Activated CD4-positive, alpha-beta T cell treated with anti-CD3 and anti-CD28 coated beads, Interleukin-2, amount 50 U/mL, for 24 hours (primary cell): ENCODE measurements at places on chromosomes 7 and 10.
A peak's percentile ranks its signal among the peaks of the same experiment; 100 is the strongest.

DNA sequence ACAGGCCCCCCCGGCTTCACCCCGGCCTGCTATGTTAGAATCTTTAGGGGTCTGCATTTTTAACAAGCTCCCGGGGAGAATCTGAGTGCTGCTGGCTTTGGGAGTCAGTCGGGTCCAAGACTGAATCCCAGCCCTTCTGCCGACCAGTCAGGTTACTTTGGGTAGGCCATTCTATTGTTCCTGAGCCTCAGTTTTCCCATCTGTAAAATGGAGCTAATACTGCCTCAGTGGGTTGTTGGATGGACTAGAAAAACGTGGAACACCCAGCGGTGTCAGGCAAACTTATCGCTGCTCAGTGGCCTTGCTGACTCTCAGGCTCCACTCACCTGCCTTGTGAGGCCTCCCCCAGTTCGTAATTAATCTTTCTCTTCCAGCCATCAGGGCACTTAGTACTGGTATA, 11.7 kb downstream of the TBATA start:
- no peak for DNase-seq

GRCh38 chr7:30852308-30852684, 59.4 kb upstream of the AQP1 start:
- no peak for DNase-seq

DNA sequence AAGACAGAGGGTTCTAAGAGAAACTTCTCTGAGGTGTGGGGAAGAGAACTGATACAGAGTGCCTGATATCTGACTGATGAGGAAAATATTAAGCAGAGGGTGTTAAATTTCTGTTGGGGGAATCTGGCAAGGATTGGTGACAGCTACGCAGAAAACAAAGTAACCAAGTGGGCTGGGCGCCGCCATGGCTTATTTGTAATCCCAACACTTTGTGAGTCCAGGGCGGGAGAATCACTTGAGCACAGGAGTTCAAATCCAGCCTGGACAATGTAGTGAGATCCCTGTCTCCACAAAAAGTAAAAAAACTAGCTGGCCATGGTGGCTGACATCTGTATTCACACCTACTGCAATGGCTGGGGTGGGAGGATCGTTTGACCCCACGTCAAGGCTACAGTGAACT, 2.1 kb upstream of the C7orf25 start:
- no peak for DNase-seq

- no peak for DNase-seq
Observed at GRCh38 chr7:111080495-111081105, 10.3 kb upstream of the LRRN3 start.

DNA sequence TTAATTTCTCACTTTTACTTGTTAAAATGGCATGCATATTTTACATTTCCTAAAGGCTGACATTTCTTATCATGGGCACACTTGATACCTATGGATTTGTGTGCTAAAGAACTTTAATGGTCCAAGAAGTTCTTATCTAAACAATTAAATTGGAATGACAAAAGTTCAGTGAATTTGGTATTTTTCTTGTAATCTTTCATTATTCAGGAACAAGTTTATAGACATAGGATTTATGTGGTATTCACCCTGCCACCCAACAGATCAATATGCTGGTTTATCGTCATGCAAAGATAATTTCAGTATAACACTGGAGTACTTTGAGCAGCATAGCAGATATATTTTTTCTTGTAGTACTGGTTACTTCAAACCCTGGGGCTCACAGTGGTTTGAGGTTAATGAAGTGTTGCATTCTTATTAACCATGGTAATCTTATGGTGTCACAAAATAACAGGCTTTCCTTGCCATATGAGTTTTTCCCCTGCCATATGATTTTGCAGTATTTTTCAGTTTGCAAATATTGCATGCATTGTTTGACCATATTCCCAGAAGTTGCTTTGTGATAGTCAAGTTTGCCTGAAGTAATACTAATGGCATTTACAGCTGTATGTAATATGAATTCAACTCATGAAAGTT, 148.8 kb downstream of the PPP1R9A start:
- no peak for DNase-seq

DNA sequence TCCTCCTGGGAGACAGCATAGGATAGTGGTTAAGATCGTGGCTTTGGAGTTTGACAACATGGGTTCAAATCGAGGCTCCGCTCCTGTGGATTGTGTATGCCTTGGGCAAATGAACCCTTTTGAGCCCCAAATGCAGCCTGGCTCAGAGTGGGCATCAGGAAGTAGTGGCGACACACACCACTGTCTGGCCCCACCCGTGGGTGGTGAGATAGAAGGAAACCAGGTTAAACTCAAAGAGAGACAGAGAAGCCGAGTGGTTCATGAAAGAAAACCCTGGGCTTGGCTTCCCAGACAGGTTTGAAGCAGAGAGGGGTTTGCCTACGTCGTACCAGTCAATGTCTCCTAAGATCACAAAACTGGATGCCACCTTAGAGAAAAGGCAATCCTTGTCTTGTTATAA, 57.7 kb downstream of the PRTFDC1 start:
- DNase-seq: no peak

DNA sequence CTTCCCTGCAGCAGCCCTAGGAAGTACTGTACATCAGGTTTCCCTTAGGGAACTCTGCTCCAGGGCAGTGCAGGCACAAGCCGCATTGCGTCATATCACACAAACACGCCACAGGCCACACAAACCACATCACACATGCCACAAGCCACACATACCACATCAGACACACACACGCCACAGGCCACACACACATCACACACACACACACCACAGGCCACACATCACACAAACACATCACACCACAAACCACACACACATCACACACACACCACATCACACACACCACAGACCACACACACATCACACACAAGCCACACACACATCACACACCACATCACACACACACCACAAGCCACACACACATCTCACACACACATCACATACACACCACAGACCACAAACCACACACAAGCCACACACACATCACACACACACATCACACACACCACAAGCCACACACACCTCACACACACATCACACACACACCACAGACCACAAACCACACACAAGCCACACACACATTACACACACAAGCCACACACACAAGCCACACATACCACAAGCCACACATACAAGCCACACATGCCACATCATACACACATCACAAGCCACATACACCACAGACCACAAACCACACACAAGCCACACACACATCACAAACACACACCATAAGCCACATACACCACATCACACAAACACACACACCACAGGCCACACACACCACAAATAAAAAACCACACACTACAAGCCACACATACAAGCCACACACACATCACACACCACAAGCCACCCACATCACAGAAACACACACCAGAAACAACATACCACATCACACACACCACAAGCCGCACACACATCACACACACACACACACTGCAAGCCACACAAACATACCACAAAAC, 53.4 kb downstream of the TMEM209 start:
- peak; percentile 14 for DNase-seq

- no peak for DNase-seq
Observed at GRCh38 chr10:84590327-84591193, 262.2 kb downstream of the CCSER2 start.

GRCh38 chr10:71293446-71294084, 25.5 kb upstream of the SLC29A3 start:
- DNase-seq: no peak

- no peak for DNase-seq
Observed at GRCh38 chr10:34985823-34986222, 104.3 kb downstream of the CUL2 start.

- no peak for DNase-seq
Observed at GRCh38 chr10:48582970-48583369, 21.9 kb downstream of the ARHGAP22 start.

GRCh38 chr10:76329891-76330575, 898.6 kb downstream of the LRMDA start:
- no peak for DNase-seq

DNA sequence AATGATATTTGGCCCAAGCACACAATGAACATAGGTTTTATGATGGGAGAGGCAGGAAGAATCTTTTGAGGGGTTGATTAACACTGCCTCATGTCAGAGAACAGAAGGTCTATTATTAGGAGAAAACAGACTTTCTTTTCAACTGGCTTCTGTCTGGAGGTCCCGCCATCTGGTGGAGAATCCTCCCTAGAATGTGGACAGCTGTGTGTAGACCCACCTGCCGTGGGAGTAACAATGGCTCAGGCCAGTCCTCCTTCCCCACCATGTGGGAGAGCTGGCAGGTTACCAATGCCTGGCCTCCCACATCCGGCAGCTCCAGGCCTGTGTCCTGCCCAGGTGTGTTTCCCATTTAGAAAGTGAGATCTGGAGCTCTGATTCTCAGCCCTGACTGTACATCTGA, 70.4 kb upstream of the AOAH start:
- DNase-seq: no peak

DNA sequence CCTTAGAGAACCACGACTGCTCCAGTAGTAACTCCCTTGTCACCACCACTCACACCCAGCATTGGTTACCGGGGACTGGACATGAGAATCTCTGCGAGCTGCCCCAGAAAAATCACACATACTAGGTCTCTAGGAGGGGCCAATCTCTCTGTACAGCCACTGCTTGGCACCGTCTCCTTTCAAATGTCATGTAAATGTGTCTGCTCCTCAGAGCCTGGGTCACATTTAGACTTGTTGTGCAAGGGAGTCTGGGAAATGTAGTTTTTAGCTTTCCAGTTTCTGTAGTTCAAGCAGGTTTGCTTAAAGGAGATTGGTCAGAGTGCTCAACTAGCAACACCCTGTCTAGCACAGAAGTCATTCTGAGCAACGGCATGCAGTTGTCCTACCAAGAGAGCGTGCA, 60.0 kb downstream of the CHN2 start:
- no peak for DNase-seq

DNA sequence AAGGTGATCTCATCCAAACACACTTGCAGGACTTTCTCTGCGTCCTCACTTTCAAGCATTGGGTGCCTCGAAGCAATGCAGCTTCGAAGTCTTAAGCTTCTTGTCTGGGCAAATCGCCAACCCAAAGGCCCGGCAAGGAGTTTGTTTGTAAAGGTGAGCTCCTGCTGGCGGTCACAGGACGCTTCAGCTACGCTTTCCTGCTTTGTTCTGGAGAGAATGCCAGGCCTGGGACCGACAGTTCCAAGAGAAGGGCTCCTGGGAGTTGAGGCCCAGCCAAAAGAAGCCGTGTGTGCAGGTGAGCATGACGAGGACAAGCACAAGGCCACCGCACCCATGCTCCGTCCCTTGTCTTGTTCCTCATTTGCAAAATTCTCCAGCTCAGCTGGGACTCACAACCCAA, 106.6 kb upstream of the DOCK1 start:
- no peak for DNase-seq

GRCh38 chr7:1046722-1047679, 2.7 kb downstream of the GPR146 start:
- no peak for DNase-seq

DNA sequence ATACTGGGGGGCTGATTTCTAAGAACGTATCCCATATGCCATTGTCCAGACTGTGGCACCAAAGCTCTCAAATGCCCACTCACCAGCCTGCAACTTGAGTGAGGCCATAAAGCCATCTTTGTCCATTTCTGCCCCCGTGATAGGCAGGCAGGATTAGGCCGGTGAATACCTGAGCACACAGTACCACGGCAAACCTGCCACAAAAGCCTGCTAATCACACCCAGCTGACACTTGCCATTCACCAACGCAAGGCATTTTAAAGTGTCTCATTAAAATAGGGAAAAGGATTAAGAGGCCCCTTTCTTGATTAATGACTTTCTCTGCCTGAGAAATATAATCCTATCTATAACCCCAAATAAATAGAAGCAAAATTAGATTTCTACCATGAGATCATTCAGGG, 111.4 kb upstream of the NANOS1 start:
- DNase-seq: no peak
